ENCODE measurements at places on chromosomes 11 and 22.

DNA sequence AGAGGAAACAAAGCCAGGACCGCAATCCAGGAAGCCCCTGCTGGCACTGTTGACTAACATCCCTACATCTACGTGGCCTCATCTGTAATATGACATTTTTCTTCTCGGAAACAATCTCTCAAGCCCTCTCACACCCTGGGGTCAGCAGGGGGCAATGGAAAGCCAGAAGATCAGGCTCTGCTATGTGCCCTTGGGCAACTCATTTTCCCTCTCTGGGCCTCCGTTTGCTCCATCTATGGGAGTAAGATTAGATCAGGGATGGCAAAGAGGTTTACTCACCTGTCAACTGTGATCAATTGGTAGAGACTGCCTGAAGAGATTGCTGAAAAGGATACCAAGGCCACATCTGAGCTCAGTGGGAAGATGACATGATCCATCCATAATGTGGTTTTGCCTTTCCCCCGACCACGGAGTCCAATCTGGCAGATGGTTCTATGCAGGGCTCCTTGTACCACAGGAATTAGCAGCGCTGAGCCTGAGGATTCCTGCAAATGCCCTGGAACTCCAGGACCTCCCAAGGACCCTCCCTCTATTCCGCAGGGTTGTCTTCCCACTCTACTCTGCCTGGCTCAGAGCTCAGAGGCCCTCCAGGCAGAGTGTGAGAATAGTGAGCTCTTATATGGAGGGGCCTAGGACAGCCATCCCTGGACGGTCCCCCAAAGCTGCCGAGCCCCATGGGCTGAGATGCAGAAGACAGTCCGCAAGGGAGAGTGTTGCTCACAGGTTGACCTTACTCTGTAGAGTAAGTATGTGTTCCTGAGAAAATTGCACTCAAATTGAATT, 66.1 kb downstream of the CHST1 start:
- no peak for DNase-seq

DNA sequence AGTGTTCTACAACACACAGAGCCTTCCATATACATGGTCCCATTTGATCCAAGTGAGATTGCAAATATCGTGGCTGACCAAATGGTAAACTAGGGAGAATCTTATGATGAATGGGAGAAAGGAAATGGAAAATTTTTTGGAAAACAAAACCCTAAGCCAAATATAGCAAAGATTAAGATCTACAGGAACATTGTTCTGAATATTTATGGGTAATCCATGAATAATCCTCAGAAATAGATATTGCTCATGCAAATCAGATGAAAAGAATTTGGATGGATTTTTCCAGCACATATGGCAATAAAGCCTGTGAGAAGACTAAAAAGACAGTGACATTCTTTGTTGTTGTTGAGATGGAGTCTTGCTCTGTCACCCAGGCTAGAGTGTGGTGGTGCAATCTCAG, 21.7 kb upstream of the PRDM10 start:
- DNase-seq, result no peak

DNA sequence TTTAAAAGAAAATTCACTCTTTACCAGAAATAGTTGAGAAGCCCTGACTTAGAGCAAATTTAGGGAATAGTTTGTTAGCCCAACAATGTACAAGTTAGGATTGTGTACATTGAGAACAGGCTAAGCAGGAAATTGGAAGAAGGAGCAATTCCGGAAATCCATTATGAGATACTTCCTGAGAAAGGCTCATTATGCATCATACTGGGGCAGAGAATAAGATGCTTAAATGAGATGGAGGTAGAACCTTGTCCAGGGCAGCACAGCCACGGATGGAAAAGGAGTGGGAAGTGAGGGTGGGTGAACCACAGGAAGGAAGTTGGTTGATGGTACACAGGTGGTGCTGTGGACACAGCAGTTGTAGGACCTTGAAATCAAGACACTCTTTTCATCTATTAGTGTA, 180.2 kb downstream of the PGR start:
- no peak for DNase-seq

DNA sequence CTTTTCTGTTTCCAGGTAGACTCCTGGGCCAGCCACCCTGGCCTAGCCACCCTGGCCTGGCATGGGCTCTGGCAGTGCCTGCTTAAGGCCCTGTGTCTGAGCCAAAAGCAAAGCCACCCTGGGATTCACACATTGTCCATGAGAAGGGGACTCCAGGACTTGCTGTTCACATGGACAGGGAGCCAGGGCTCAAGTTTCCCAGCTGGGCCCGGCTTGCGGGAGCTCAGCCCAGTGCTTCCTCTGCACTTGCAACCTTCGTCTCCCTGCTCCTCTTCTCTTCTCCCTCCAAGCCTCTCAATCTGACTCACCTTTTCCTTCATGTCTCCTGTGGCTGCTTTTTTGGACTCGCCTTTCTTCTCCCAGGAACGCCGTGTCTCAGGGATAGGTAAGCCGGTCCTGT, 130.3 kb downstream of the MICAL2 start:
- no peak for DNase-seq

DNA sequence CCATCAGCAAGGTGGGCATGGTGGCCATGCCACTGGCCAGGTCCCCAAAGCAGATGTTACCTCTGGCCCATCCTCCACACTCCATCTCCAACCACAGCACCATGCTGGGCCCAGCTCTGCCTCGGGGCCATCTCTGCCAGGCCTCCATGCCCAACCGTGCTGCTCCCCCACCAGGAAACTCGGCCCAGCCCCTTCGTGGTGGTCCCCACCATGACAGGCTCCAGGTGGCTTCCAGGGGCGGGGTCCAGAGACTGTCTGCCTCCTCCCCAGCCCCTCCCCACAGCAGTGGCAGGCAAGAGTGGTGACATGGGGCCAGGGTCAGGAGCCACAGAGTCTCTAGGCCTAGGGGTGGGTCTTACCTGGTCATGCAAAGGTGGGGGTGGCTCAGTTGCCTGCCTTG, 27.3 kb downstream of the OR10D3 start:
- no peak for DNase-seq

GRCh38 chr11:34446386-34446785, 7.7 kb downstream of the CAT start:
- DNase-seq, result no peak

DNA sequence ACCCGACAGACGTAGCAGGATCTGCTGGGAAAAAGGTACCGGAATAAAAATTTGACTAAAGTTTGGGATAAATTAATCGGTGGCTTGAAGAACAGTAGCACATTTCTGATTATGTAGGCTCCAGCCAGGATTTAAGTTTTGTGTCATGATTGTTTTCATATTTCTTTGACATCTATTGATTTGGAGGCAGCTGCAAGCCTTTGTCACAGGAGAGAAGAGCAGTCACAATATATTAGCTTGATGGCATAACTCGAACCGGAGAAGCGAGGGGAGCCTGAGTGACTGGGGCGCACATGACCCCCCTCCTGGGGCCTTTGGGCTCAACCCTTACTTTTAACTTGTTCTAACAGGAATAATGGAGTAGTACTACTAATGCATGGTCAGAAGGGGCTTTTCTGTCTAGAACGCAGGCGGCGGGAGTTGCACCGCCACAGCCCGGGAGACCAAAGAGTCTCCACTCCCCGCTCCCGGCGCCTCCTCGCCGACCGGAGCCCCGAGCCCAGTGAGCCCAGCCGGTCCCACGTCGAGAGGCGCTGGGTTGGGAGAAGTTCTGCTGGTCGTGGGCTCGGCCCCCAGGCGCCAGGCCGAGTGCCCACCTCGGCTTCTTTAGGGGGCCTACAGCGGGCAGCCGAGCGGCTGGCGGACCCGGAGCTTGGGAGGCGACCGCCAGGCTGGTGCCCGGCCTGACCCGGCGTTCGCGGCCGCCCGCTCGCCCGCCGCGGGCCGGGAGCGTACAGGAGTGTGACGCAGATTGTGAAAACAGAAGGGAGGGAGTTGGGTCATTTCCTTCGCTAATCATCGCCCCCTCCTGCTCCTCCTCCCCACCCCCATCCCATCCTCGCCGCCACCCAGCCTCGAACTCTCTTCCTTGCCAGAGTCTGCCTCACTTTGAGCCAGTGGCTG, 15.7 kb upstream of the PAX6 start:
- no peak for DNase-seq

DNA sequence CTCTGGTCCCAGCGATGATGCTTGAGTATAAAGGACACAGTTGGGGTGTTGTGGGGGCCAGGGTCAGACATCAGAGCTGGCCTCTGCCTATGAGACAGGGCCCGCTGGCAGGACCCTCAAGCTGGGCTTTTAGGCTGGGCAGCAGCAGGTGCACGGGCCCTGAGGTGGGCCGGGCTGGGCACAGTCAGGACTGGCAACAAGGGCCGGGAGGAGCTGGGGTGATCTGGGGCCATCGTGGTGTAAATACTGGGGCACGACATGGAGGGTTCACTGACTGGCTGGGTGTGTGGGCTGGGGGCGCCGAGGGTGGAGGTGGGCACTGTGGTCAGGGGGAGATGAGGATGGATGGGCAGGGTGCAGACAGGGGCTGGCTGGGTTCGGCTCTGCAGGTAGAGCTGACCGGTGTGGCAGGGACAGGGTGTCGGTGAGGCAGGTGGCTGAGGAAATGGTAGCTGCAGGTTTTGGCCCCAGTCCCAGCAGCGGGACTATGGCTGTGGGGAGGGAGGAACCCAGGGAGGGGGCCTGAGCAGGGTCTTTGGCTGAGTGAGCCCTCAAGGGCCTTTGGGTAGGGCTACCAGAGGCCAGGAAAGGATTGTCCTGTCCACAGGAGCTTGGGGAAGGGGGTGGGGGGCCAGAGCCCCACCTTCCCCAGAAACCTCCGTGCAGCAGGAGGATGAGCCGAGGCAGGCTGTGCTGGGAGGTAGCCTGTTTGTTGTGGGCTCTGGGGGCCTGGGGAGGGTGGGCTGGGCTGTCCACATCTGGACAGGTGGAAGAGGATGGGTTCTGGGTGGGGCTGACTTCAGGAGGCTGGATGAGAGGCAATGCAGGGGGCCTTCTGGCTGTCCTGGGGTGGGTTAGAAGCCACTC, 81.4 kb downstream of the KCNQ1 start:
- no peak for DNase-seq

DNA sequence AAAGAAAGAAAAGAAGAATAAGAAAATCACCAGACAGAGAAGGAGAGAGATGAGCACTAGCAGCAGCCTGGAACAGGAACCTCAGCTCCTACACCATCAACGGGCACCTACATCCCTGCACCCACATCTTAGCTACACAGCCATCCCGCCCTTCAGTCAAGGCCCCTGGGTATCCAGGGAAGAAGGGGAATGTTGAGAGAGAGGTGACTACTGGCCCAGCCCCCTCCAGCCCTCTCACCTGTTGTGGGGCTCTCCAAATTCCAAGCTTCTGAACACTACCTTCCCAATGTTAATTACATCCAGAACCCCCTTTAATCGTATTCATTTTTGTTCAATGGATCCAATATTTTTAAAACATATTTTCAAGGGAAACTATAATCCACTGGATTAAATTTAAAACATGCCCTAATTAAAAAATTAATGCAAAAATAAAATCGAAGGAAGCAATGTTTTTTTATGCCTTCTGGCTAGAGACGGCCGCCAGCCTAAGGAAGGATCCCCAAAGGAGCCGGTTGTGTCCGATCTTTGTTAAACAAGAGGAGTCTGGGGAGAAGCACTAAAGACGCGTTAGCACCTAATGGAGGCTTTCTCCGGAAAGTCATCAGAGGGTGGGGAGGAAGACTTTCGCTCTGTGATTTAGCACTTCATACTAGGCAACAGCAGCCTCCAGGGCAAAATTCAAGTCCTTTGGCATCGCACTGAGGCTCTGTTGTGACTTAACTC, 9.5 kb downstream of the TPST2 start:
- DNase-seq, result no peak

DNA sequence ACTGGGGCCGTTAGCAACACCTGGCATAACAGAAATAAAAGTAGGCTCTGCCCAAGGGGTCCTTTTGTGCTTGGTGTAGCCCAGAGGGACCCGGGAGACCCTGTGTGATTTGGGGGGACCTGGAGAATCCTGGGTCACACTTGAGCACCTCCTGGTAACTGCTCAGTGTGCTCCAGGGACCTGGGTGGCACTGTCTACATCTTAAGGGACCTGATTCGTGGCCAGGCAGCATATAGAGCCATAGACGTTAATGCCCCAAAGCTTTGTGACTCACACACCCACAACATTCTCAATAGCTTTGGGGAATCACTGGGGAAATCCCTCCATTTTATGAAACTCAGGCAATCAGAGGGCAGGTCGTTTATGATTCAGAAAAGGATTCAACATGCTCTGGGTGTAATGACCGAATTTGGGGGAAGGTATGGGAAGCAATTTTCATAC, 3.6 kb upstream of the IGF2 start:
- DNase-seq, result no peak

DNA sequence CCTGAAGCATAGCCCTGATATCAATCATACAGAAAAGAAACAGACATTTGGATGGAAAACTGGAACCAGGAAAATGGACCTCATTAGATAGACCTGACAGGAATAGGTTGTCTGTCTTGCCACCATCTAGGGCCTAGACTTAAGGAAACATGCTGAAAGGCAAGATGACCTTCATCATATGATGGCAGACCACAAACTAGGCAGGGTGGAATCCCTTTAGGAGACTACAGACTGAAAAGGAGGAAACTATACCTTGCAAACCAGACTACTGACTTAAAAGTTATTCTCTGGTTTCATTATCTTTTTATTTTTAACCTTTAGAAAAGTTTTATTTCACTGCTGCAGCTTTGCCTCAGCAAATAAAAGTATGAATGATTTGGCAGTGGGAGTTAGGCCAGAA, 20.3 kb downstream of the SBF2 start:
- DNase-seq, result no peak

- no peak for DNase-seq
These were observed 30.9 kb downstream of the C11orf91 start for GRCh38 chr11:33669598-33670249.

DNA sequence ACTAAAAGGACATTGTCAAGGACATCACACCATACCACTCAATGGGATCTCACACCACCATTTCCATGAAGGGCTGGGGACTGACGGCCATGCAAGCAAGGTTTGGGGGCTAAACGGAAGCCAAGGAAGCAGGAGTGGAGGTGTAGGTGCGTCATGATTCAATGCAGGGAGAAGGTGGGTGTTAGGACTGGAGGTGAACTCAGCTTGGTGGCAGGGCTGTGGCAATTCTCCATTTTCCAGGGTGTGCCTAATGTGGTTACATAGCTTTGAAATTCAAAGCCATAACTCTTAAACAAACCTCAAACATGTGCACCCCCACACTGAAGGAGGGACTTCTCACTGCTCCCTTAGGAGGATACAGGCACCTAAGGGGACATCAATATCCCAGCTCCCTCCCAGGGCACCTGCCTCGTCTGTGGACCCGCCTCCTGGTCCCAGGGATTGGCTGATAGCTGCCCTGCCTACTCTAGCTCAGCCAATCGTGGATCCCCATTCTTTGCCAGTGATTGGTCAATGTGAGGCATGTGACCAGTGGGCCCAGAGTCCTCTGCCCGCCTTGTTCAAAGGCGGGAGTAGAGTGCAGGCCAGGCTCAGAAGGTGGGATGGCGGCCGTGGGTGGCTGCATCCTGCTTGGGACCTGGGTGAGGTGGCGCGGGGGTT, 64.6 kb downstream of the CTTN start:
- no peak for DNase-seq

GRCh38 chr11:68941324-68942094, 37.8 kb downstream of the IGHMBP2 start:
- DNase-seq, result no peak

GRCh38 chr22:38649841-38650522, 6.2 kb downstream of the FAM227A start:
- no peak for DNase-seq

Data from right atrium auricular region (tissue), 2 donors.